Activated CD4-positive, CD25-positive, alpha-beta regulatory T cell treated with anti-CD3 and anti-CD28 coated beads, Interleukin-2, amount 50 U/mL, for 16 hours (primary cell): ENCODE measurements at places on chromosomes 4 and X.

DNA sequence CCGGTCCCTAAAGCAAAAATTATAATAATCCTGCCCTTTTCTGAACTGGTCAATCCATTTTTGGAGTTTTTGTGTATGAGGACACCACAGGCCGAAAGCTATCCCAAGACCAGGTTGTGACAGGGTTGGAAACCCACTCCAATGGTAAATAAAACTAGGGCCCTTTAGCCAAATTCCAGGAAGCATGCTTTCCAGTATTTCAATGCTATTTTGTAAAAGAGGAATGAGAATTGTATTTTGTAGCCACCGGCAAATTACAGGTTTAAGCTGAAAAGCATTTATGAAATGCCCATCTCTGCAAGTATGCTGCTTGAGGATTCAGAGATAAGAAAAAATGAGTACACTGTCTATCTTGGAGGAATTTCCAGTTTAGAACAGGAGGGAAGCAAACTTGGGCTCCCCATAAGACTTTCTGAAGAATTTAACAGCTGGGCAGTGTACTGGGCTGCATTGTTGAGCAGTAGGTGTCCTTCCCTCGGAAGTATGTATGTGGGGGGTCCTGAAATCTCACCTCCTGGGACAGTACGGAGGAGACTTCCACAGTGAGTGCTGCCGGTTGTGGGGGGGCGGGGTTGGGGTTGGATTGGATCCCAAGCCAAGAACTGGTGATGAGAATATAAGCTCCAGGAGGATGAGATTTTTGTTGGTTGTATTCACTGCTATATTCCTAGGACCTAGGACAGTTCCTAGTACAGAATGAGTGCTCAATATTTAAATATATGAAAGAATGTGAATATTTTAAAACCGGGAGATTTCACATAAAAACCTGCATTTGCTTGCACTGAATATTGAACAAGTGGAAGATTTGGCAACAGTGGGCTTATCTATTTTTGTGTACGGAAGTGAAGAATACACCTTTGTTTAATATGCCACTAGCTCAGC is 26.8 kb downstream of the OCIAD2 start:
- no peak for DNase-seq

DNA sequence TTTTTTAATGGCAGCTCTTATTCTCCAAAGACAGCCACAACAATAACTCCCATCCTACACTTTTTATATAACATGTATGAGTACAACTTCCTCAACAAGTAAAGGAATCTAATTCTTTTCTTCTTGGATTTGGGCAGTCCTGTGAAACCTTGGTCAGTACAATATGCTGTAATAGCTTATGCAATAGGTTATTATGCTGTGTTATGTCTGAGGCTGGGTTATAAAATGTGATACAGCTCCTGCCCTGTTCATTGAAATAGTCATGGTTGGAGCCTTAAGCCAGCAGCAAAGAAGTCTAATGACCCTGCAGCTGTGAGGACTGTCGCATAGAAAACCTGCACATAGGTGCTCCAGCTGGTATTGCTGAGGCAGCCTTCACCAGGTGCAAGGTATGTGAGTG is 215.8 kb upstream of the RASGEF1B start:
- DNase-seq = no peak

DNA sequence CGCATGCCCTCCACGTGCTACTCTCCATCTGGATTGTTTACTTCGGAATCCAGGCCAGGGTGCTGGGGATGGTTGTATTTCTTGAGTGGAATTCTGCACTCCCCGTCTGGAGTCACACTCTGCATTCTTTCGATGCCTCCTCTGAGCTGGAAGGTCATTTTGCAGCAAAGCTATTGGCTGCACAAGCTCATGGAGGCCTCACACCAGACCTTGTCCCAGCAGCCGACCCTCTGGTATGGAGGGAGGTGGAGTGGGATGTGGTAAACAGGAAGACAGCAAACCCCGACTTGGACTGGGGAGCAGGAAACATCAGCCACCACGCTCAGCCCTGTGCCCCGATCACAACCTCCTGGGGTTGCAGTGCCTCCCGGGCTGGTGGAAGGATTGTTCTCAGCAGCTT is 225.3 kb upstream of the LNX1 start:
- DNase-seq = no peak

GRCh38 chr4:83219344-83220331 is 65.0 kb downstream of the COQ2 start:
- peak; percentile 15 for DNase-seq

DNA sequence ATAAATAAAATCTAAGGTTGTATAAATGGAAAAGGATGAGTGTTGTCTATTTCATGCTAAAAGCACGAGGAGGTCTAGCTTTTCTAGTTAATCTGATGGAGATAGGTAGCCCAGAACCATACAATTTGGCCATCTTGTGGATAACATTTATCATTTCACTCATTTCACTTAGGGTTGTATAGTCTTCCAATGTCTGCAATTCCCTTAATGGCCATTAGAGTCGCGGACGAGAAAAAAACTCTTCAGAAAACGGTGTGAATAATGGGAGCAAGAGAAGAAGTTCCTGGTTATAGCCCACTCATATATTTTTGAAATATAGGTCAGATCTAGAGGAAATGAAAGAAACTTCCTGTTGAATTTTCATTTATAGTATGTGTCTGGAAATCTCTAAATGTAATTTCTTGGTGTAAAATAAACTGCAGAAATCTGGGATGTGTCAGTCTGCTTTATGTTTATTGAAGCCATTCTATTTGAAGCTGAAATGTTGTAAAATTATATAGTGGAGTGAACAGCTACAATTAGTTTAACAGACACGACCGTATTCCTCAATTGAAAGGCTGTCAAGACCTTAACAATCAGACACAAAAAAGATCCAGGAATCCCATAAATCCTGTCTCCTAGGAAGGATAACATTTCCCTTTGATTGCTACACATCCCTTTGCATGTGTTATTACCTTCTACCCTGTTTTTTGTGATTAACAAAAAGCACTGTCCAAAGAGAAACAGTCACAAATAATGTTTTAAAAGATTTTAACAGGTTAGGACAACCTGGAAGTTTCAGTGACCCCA is 47.7 kb upstream of the MGST2 start:
- no peak for DNase-seq

DNA sequence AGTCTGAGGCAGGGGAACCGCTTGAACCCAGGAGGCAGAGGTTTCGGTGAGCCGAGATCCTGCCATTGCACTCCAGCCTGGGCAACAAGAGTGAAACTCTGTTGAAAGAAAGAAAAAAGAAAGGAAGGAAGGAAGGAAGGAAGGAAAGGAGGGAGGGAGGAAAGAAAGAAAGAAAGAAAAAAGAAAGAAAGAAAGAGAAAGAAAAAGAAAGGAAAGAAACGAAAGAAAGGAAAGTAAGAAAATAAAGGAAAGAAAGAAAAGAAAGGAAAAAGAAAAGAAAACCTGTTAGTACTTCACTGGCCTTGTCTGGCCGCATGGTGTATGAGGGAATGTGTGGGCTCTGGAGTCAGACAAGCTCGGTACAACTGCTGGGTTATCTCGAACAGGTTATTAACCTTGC is 20.8 kb upstream of the MAGEA1 start:
- DNase-seq = no peak
